ENCODE measurements at places on chromosomes 16 and 17. TPM values are rescaled to one million over a fixed set of nuclear protein-coding genes. Genes with fewer than 3 reads are reported as not detected.

CDRT15 gene
- total RNA-seq, result not detected

ATP6V0C gene
- 117 TPM for total RNA-seq

CLDN9 gene
- not detected for total RNA-seq

SPNS3 gene
- total RNA-seq, result 1.1 TPM

HBA2 gene
- total RNA-seq, result 0.59 TPM

ZNF287 gene
- 7.1 TPM for total RNA-seq

CRYM gene
- total RNA-seq, result not detected

TEKT3 gene
- not detected for total RNA-seq

PPP1R9B gene
- 101 TPM for total RNA-seq

GLIS2 gene
- total RNA-seq, result 0.54 TPM

ORAI3 gene
- total RNA-seq, result 11.1 TPM

KRTAP4-5 gene
- total RNA-seq, result not detected

NXPH3 gene
- total RNA-seq, result not detected

Data from activated T-helper 1 cell treated with anti-CD3 and anti-CD28 coated beads, Interleukin-12 subunit alpha, Interleukin-12 subunit beta, Interleukin-2, Interleukin-4 antibody, amounts not matched to agents 30 ng/mL and 10 ng/mL and 1 ng/mL, durations not matched to agents 14 hours and 24 hours and 36 hours (primary cell).